Gastrocnemius medialis (tissue), 4 donors: ENCODE measurements at places on chromosomes 1 and 21. TPM values are rescaled to one million over a fixed set of nuclear protein-coding genes. Genes with fewer than 3 reads are reported as not detected.

Gene NKAIN1
- total RNA-seq: 4.4 TPM

Gene LYST
- 6.6 TPM for total RNA-seq

GRCh38 chr1:206081856-206082255 lies 28.9 kb downstream of the RHEX start:
- no peaks in the 10 kb centered on the region for H3K27me3 ChIP-seq
- H3K4me1 ChIP-seq: no peaks in the 10 kb centered on the region
- DNase-seq: no peak
- H3K27ac ChIP-seq: no peak overlapping the region
- no peaks in the 10 kb centered on the region for H3K36me3 ChIP-seq

DNA sequence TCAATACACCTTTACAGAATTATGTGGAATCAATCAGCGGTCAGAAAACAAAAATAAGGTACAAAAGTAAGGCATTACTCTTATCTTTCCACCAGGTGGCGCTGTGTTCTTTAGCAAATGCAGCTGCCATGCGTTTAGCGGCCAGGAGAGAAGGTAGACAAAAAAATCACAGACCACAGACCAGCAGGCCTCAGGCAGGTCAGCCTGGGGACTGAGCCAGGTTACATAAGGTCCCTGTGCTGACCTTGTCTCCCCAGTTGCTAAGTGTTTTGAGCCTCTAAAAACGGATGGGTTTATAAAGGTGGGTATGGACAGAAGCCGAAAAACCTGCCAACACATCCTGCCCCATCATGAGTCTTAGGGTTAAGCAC lies 2.8 kb downstream of the RGS16 start:
- no peak overlapping the region for H3K4me3 ChIP-seq
- no peaks in the 10 kb centered on the region for H3K36me3 ChIP-seq
- DNase-seq: peak; percentile 65
- H3K27me3 ChIP-seq: no peaks in the 10 kb centered on the region
- peak overlapping the region; percentile 4 for H3K27ac ChIP-seq

- no peak for DNase-seq
- H3K27ac ChIP-seq: peak overlapping the region; percentile 64
- H3K36me3 ChIP-seq: no peaks in the 10 kb centered on the region
- peaks cover 28% of the 10 kb centered on the region for H3K4me1 ChIP-seq
- no peak overlapping the region for H3K4me3 ChIP-seq
- H3K27me3 ChIP-seq: no peaks in the 10 kb centered on the region
Measured at GRCh38 chr1:229693129-229693900, 67.3 kb downstream of the URB2 start.

- H3K4me1 ChIP-seq: no peaks in the 10 kb centered on the region
- H3K27me3 ChIP-seq: no peaks in the 10 kb centered on the region
- no peak overlapping the region for H3K4me3 ChIP-seq
- no peak for DNase-seq
- H3K36me3 ChIP-seq: no peaks in the 10 kb centered on the region
Measured at GRCh38 chr1:62233926-62234450, 39.3 kb downstream of the L1TD1 start.

GRCh38 chr1:171219346-171220080 lies 28.8 kb upstream of the FMO1 start:
- no peak overlapping the region for H3K4me3 ChIP-seq
- no peak overlapping the region for H3K27ac ChIP-seq
- no peaks in the 10 kb centered on the region for H3K36me3 ChIP-seq
- DNase-seq: no peak

DNA sequence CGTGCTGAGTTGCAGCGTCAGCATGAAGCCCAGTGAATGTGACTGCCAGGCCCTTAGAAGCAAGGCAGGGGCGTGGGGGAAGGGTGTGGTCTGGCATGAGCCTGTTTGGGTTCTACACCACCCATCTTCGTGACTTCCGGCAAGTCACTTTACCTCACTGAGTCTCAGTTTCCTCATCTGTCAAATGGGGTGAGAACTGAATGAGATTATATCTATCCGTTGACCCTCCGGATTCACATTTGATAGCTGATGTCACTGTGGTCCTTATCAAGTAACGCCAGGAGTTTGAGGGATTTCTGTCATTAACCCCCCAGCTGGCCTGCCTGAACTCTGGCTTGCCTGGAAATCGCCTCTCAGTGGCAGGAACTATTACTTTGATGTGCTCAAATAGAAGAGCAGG lies 15.6 kb downstream of the MRPL37 start:
- H3K4me3 ChIP-seq: no peak overlapping the region
- no peak for DNase-seq
- no peaks in the 10 kb centered on the region for H3K27me3 ChIP-seq
- H3K27ac ChIP-seq: no peak overlapping the region
- peaks cover 6% of the 10 kb centered on the region for H3K36me3 ChIP-seq

DNA sequence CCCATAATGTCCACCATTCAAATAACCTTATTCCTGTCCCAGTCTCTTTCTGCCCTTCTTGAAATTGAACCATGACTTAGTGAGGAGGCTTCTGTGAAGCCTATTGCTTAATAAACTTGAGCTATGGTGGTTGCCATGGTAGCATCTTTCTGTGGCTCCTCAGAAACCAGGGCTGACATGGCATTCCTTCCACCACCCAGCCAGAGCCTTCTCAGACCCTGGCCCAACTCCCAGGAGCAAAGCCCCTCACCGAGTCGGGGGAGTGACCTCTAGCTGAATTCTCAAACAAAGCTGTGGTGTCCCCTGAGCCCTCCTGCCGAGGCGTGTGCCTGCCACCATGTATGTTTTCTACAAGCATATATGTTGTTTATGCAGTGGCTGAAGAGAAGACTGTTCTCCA lies 259.1 kb downstream of the CACNA1E start:
- no peaks in the 10 kb centered on the region for H3K27me3 ChIP-seq
- no peak overlapping the region for H3K27ac ChIP-seq
- no peaks in the 10 kb centered on the region for H3K36me3 ChIP-seq

GRCh38 chr1:21707891-21708290 lies 38.7 kb upstream of the RAP1GAP start:
- no peak for DNase-seq
- H3K36me3 ChIP-seq: peaks cover 43% of the 10 kb centered on the region
- no peaks in the 10 kb centered on the region for H3K27me3 ChIP-seq
- no peak overlapping the region for H3K4me3 ChIP-seq

DNA sequence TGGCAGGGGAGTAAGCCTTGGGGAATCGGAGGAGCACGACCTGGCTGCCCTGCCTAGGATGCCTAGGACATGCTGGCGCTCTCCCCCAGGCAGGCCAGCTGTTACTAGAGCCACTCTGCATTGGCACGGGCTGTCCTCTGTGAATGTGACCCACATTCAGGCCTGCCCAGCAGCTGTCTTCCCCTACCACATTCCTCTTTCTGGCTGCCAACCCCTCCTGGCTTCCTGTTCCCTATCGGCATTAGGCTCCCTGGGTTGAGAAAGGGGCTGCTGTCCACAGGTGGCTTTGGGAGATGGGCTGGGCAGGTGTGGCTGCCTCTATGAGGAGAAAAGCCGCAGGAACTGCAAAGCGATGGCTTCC lies 2.3 kb upstream of the NFASC start:
- peak overlapping the region; percentile 43 for H3K27ac ChIP-seq
- H3K4me3 ChIP-seq: no peak overlapping the region
- peaks cover 17% of the 10 kb centered on the region for H3K4me1 ChIP-seq
- H3K27me3 ChIP-seq: no peaks in the 10 kb centered on the region
- DNase-seq: peak; percentile 19

DNA sequence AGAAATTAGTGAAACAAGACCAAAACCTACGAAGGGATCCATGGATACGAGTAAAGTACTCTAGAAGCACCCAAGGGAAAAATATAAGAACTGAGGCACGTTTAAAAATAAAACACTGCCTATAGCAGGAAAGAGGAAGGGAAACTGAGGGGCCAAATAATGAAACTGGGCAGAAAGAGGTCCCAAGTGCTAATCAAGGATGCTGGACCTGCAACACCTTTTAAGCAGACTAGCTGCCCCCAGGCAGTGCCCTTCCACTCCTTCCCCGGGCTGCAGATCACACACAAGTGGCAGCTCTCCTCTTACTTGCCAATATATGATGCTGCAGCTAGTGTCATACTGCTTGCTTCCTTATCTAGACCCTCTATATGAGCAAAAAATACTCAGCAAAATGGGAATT lies 7.6 kb upstream of the OTUD7B start:
- no peaks in the 10 kb centered on the region for H3K27me3 ChIP-seq
- H3K4me1 ChIP-seq: peaks cover 10% of the 10 kb centered on the region
- DNase-seq: no peak
- H3K27ac ChIP-seq: no peak overlapping the region

DNA sequence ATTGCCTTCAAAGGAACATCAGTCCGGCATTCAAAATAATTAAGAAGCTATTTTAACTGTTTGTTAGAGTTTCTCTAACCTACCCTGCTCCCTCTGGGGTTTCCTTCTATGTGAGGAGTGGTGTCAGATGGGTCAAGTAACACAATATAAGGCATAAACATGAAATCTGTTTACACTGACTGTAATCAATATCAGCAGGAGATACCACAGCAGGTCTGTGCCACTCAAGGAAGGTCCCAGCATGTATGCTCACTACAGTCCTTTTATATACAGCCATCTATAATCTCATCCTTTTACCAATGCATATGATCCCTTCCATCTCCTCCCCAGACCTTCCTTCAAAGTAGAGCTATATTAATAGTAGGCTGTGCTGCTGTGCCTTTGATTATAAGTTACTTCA lies 25.4 kb downstream of the EEIG2 start:
- H3K4me3 ChIP-seq: no peak overlapping the region
- no peak for DNase-seq
- no peak overlapping the region for H3K27ac ChIP-seq
- H3K27me3 ChIP-seq: no peaks in the 10 kb centered on the region

GRCh38 chr1:18496497-18497235 lies 15.9 kb downstream of the KLHDC7A start:
- DNase-seq: no peak
- H3K4me1 ChIP-seq: no peaks in the 10 kb centered on the region
- no peak overlapping the region for H3K27ac ChIP-seq
- no peaks in the 10 kb centered on the region for H3K36me3 ChIP-seq
